ENCODE measurements at places on chromosomes 5 and 9. TPM values are rescaled to one million over a fixed set of nuclear protein-coding genes. Genes with fewer than 3 reads are reported as not detected.

The SARDH gene
- 7.4 TPM for total RNA-seq

The KDM4C gene
- total RNA-seq = 30.3 TPM

The FOXD4L5 gene
- 0.06 TPM for total RNA-seq

The IFNB1 gene
- total RNA-seq = not detected

The CCDC180 gene
- 4.5 TPM for total RNA-seq

The TAF11L10 gene
- not detected for total RNA-seq

The SOWAHA gene
- not detected for total RNA-seq

The MRPL22 gene
- total RNA-seq = 25.5 TPM

The OTULINL gene
- not detected for total RNA-seq

The RNF130 gene
- 18.9 TPM for total RNA-seq

The SNCB gene
- 0.12 TPM for total RNA-seq

The FSTL4 gene
- total RNA-seq = not detected

The MYORG gene
- total RNA-seq = 0.92 TPM

The P4HA2 gene
- total RNA-seq = 136 TPM

Measured in aortic smooth muscle cell (primary cell).